Sigmoid colon (tissue), 7 donors: ENCODE measurements at places on chromosomes 1 and 21.
A peak's percentile ranks its signal among the peaks of the same experiment; 100 is the strongest.

- no peak for DNase-seq
Measured at GRCh38 chr1:14466006-14466405, 132.5 kb upstream of the KAZN start.

- no peak for DNase-seq
Measured at GRCh38 chr1:183048087-183049085, 25.2 kb downstream of the LAMC1 start.

- DNase-seq = no peak
Measured at GRCh38 chr1:159700312-159700711, 14.1 kb downstream of the CRP start.

- DNase-seq = no peak
Measured at GRCh38 chr1:82919837-82920236, 1079.1 kb downstream of the TTLL7 start.

GRCh38 chr21:42564561-42564971 is 50.9 kb downstream of the SLC37A1 start:
- peak; percentile 44 for DNase-seq

GRCh38 chr1:95236784-95237575 is 3.0 kb downstream of the RWDD3 start:
- DNase-seq = no peak

- DNase-seq = no peak
Measured at GRCh38 chr1:30110846-30111245, 612.5 kb downstream of the MATN1 start.

DNA sequence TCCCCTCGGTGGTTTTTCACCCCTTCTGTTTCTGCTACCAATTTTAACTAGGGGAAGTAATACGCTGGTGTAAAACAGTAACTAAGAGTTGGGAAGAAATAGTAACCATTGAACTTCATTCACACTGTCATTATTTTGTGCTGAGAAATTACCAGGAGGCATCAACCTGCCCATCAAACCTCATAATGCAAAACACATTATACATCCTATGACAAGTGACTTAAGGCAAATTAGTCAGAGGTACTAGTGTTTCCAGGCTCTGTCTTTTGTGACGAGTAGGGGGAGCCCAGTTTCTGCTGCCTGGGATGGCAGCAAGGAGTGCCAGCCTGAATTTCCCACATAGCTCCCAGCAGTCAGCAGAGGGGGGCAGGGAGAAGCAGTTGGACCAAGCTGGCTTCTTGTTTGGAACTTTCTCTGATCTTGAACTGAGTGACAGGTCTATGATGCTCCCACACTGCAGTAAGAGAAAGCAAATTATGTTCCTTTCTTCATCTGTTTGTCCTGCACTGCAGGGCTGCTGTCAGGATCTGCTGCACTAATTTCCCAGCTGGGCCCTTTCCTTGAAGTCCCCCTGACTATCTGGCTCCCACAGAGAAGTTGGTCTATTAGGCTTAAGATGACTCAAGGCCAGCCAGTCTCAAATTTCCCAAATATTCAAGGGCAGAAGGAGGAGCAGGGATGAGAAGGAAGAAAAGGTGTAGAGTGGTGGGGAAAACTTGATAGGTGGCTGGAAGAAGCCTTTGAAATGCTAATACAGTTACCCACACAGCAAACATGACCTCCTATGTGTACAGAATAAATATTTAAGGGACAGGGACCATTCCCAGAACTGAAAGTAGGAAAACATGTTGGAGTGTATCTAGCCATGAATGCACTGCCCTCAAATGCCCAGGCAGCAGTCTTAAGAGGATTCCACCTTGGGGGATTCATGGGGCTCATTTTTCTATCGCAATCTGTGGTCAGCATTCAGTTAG is 322.8 kb downstream of the SEC16B start:
- DNase-seq = no peak

DNA sequence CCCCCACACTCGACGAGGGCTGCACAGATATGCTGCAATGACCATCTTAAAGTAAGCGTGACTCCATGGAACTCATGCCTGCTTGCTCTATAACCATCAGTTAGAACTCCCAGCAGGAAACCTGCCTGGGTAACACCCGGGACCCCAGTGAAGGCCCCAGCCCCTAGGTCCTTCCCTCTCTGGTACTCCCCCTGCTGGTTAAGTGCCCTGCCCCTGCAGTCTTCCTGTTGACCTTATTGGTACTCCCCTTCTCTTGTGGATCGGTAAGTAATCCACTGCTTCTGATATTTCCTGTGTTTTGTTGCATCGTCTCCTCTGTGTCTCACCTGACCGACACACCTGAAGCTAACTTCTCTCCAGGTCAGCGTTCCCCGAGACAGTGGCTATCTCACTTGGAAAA is 104.8 kb upstream of the COG2 start:
- DNase-seq = no peak

DNA sequence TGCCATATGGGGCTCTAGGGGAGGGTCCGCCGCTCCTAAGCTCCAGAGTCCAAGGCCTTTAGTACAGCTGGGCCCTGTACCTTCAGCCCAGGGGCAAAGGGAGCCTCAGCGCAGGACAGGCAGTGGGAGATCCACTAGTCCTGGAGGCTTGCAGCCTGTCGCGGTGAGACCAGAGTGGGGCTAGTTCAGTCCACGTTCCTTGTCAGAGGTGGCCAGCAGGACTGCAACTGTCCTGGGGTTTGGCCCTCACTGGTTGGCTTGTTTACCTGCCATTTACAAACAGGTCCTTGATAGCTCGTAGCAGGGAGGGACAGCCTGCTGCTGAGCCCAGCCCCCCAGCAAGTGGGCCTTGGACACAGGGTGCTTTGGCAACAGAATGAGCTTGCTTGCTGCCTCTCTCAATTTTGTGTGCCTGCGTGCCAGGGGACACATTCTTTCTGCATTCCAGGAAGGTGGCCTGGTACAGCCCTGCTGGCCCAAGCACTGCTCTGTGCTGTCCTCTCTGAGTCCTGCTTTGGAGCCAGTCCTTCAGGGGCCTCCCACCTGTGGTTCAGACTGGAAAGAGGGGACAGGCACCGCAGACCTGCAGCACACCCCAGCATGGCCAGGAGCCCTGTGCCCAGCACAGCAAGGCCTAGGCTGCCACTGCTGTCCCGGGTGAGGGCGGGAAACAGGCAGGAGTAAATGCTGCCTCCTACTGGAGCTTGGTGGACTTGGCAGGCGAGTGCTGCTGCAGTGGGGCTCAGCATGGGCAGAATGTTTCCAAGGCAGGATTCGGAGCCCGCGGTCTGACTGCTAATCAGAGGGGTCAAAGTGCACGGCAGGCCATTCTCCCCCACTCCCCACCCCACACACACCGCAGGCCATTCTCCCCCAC is 15.2 kb downstream of the H6PD start:
- DNase-seq = no peak

DNA sequence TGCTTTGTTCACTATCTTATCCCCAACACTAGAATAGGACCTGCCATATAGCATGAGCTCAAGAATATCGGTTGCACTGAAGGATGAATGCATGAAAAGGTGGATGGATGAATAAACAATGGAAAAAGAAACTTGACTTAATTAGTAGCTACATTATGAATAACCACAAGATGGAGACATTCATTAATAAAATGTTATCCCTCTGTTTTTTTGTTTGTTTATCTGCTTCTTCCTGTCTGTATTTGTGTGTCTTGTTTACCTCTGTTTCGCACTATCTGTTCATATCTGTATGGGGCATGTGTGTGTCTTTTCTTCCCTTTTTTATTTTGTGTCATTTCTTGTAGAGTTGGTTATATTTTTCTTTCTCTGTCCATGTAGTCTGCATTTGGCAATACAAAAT is 1.1 kb upstream of the OR14I1 start:
- DNase-seq = no peak

- DNase-seq = no peak
Measured at GRCh38 chr1:25540750-25541342, 2.6 kb upstream of the LDLRAP1 start.

- DNase-seq = no peak
Measured at GRCh38 chr1:67348586-67349252, 41.0 kb downstream of the IL12RB2 start.

- no peak for DNase-seq
Measured at GRCh38 chr1:147491098-147491497, 50.2 kb upstream of the BCL9 start.

DNA sequence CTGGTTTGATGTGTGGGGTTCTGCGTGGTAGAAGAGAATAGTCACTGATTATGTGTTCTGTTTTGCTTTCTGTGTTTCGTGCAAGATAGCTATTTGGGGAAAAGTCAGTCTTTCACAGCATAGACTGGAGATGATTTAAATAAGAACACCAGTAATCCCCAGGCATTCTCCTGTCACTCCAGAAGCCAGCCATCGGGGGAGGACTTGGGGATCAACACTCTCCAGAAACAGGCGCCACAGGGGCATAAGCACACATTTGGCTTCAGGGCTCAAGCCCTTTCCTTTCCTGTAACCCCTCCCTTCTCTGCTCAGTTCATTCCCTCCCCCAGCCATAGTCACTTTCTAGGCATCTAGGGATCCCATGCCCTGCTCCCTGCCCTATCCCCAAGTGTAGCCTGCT is 97.3 kb upstream of the BEND5 start:
- DNase-seq = no peak

DNA sequence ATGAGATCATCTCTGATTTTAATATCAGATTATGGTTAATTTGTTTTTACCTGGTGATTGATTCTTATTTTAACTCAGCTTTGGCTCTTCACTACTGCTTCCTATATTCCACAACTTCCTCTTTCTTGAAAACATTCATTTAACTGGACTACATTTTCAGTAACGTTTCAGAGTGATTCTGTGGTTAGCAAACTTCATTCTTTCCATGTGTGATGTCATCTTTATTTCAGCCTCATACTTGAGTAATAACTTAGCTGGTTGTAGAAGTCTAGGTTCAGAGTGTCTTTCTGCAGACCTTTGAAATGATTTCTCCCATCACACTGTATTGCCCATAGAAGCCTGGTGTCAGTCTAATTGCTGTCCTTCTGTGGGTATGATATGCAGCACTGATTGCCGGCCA is 36.0 kb upstream of the SLC35F3 start:
- DNase-seq = no peak

- DNase-seq = no peak
Measured at GRCh38 chr1:248808876-248809275, 16.8 kb downstream of the SH3BP5L start.

- DNase-seq = peak; percentile 77
Measured at GRCh38 chr21:35050348-35051286, 1.5 kb upstream of the RUNX1 start.

GRCh38 chr1:19154876-19155275 is 55.2 kb downstream of the UBR4 start:
- no peak for DNase-seq

DNA sequence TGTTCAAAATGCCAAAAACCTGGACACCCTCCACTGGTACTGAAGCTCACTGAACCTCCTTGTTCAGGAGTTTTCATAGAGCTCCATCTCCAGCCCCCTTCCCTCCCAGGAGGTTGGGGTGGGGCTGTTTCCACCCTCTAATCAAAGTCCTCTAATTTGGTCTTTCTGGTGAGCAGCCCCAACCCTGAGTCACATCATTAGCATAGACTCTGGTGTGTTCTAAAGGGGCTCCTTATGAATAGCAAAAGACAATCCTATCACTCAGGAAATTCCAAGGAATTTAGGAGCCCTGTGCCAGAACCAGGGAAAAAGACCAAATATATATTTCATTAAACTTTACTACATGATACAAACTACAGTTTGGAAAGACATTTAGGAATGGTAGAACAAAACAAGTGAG is 13.2 kb upstream of the UBE4B start:
- DNase-seq = no peak

- DNase-seq = peak; percentile 70
Measured at GRCh38 chr1:151972542-151973248, 21.0 kb downstream of the S100A10 start.

GRCh38 chr1:111392042-111392441 is 35.5 kb downstream of the OVGP1 start:
- no peak for DNase-seq

DNA sequence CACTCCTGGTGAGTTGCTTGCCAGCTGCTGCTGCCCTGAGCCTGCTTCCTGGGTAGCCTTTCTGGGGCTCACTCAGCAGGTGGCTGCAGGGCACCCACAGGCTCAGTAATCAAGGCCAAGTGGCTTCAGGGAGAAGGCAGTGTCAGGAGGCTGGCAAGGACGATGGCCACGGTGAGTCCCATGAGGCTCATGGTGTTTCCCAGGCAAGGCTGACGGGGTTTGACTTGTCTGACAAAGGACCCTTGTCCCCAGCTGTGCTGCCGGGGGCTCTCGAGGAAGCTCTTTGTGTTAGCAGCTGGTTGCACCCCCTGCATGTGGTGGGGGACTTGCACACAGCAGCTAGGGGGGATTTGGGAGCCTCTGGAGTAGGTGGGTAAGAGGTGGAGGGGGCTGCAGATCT is 190.5 kb upstream of the C1orf174 start:
- DNase-seq = peak; percentile 46

- no peak for DNase-seq
Measured at GRCh38 chr21:28152732-28153131, 839.9 kb downstream of the LTN1 start.

DNA sequence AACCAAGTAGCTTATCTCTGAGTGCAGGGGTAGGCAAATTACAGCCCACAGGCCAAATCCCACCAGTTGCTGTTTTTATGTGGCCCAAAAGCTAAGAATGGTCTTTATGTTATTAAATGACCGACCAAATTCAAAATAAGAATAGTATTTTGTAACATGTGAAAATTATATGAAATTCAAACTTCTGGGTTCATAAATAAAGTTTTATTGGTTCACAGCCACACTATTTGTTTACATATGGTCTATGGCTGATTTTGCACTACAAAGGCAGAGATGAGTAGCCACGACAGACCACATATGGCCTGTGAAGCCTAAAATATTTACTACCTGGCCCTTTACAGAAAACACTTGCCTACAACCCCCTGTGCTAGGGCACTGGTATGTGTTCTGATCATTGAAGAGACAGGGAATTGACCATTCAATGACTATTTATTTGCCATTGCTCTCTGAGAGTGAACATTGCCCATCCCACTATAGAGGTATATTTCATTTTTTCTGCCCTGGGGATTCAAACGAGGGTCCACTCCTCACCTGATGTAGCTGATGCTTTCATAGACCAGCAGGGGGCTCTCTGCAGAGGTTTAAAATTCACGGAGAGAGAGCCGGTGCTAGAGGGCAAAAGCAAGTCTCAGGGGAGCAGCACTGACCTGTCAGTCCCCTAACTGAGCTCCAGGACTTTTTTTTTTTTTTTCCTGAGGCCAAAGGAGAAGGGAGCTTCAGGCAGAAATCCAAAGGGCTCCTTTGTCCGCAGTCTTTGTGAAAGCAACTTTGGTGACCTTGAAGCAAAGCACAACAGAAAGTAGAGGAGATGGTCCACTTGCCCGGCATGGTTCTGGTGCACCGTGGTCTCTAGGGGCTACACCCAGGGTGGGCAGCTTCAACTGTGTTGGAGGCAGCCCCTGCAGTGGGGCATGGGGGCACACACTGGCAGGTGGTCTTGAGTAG is 7.3 kb upstream of the GNL2 start:
- DNase-seq = no peak

GRCh38 chr1:236149696-236150228 is 7.4 kb downstream of the GPR137B start:
- no peak for DNase-seq
